ENCODE measurements at places on chromosomes 7 and 10.

GRCh38 chr7:93736668-93737369 is 153.7 kb downstream of the TFPI2 start:
- DNase-seq, result no peak

DNA sequence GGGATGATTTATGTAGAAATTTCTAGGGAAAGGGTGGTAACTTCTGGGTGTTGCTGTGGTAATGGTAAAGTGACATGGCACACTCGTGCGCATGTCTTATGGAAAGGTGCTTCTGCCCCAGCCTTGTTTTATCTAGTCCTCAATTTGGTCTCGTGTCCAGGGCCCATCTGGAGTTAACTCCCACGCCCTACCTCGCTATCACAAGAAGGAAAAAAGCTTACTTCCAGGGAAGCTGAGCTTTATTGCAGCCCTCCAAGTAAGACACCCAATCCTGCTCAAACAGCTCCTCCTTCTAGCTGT is 611.8 kb downstream of the TNS3 start:
- no peak for DNase-seq

GRCh38 chr7:22681852-22682657 is 44.9 kb upstream of the IL6 start:
- no peak for DNase-seq

DNA sequence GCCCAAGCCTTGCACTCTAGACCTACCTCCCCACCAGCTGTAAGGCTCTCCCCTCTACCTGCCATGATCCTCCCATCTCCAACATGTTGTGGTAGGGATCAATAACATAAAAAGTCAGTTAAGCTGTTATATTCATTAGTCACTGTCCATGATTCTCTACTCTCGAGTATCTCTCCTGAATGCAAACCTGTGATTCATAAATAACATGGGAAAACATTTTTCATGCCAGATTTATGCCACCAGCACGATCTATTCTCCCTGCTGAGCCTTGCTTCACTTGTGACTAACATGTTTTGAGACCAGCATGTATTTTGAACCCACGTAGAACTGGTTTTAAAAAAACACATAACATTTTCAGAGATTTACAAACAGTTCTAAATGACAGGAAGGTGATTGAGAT is 30.3 kb downstream of the TMEM168 start:
- DNase-seq, result no peak

- DNase-seq, result peak; percentile 53
Observed at GRCh38 chr10:13348216-13349017, at the start of gene SEPHS1. TSS of gene SEPHS1 (minus strand) at chr10:13348293. CDS start at chr10:13344950, 3,343 bp downstream.

DNA sequence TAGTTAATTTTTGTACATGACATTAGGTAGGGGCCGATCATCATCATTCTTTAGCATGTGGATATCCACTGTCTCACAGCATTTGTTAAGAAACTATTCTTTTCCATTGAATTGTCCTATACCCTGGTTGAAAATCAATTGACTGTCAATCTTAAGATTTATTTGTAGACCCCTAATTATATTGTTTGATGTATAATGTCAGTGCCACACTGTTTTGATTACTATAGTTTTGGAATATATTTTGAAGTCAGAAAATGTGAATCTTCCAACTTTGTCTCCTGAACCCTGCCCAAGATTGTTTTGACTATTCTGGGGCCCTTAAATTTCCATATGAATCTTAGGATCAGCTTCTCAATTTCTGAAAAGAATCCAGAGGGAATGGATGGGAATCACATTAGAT is 6.6 kb upstream of the LMTK2 start:
- DNase-seq, result no peak

DNA sequence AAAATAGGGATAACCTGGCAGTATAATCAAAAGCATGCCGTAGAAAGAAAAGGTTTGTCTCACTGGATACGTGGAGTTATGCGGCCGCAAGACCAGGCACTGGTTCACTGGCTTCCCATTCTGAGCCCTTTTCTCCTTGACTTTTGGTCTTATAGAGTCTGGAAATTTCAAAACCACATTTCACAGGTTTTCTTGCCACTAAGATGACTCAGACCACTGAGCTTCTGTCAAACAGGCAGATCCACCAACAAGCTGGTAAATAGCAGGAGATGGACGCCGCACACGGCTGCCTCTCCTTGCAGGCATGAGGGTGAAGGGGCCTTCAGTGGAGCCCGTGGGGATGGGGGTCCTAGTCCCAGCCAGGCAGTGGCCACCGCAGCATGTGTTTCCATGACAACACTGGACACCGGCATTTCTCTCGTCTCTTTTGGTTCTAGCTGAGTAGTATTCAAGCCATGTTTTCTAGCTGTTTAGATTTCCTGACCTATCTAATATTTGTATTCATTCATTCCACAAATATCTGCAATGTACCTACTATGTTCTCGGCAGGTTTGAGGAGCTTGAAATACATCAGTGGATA is 55.5 kb downstream of the KLF6 start:
- DNase-seq, result no peak

DNA sequence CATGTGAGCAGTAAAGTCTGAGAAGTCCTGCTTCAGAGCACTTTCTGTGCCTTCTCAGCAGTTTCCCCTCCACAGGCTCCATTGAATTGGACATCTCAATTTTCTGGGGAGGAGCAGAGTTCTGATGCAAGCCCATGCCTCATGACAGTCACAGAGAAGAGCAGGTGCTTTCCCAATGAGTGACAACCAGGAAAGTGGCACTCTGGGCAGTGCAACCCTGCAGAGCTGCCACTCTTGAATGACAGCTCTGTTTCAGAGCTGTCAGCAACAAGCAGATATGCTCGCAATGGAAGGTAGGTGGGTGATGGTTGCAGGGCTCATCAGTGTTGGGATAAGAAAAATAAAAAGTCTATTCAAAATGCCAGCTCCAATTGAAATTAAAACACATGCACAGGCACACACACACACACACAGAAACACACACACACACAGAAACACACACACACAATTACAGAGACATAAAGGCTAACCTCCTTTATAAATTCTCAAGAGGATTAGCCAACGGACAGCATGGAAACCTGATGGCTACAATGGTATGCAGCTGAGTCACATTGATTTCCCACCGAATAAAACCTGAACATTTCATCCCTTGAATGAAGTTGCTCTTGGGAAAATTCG is 50.5 kb downstream of the C10orf67 start:
- no peak for DNase-seq

GRCh38 chr10:11949152-11949551 is 93.5 kb downstream of the UPF2 start:
- DNase-seq, result no peak

DNA sequence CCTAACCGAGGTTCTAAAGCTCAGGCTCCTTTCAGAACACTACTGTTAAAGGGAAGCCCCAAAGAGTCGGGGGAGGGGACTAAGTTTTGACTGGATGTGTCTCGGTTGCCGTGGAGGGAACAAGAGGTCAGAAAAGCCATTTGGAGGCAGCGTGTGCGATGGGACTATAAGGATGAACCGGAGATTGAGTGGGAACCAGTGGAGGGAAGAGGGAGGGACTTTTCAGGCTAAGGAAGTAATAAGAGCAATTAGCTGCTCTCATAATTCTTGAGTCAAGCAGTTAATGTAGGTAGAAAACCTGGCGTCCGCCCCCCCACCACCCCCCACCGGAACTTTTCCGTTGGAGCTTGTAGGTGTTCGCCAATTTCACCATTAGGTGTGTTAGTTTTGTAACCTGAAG is 491 bp upstream of the AKAP9 start:
- no peak for DNase-seq

DNA sequence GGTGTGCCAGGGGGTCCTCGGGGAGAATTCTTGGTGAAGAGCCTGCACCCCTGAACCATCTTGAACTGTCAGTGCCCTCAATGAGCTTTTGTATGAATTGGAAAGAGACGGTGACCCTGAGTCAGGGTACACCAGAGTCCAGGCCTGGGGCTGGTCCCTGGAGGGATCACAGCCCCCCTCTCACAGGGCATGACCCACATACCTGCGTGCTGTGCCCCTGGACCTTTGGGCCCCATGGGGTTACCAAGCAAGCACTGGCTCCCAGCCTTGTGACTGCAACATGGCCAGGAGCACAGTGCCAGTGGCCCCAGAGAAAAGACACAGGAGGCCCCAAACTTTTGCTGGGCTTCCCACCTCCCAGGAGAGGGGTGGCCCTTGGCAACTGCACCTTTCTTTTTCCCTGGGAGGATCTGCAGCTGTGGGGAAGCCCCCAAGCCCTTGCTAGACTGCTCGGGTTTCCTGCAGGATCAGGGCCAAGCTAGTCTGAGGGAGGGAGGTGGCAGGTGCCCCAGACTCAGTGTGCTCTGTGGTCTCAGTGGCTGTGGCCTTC is 153.5 kb downstream of the ZNF248 start:
- DNase-seq, result no peak

- no peak for DNase-seq
Observed at GRCh38 chr10:51564896-51565510, 134.4 kb downstream of the CSTF2T start.

DNA sequence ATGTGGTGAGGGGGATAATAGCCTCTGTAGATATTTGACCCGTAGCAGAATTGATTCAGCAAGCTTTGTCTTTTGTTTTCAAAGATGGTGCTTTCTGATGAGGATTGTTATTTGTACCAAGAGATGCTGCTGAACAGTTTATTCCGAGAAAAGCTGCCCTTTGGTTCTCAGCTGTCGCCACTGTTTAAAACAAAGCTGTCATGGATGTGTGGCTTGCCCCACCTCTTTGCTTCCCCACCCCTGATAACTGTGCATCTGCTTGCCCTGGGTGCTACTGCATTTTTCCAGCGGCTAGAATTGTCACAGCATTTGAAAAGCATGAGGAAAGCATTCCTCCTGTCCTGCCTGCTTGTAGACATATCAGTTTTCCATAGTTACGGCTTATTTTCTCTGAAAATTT is 226.9 kb upstream of the CSTF2T start:
- no peak for DNase-seq

DNA sequence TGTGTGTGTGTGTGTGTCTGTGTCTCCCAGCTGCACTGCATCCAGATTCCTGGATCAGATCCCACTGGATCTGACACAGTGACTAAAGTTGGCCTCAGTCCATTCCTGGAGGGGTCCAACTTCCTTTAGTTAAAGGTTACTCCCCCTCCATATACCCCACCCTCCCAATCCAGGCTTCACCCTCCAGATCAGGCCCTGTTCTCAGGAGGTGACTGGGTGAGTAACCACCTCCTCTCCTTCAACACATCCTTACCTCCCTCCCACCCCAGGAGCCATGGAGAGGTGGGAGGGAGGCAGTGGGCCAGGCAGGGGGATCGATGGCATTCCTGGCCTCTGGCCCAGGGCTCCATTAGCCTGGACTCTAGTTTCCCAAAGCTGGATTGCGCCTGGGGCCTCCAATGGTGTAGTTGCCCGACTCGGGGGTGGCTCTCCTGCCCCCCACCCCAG is 11.3 kb downstream of the KCNIP2 start:
- DNase-seq, result no peak

- no peak for DNase-seq
Observed at GRCh38 chr10:115026746-115027140, 66.4 kb upstream of the ATRNL1 start.

DNA sequence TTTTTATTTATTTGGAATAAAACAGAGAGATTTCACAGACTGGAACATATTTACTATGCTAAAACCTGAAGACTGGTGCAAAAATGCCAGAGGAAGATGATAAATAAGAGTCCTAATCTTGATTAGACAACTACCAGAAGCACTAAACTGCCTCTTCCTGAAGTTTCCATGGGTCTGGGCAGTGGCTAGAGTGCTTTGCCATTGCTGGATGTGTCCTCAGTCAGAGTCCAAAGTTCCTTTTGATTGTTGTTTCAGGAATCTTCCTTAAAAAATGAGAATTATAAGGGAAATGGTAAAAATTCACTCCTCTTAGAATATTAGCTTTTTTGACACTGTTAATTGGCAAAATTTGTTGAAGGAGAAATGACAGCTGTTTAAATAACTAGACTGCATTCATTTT is 86.3 kb upstream of the AHR start:
- no peak for DNase-seq

DNA sequence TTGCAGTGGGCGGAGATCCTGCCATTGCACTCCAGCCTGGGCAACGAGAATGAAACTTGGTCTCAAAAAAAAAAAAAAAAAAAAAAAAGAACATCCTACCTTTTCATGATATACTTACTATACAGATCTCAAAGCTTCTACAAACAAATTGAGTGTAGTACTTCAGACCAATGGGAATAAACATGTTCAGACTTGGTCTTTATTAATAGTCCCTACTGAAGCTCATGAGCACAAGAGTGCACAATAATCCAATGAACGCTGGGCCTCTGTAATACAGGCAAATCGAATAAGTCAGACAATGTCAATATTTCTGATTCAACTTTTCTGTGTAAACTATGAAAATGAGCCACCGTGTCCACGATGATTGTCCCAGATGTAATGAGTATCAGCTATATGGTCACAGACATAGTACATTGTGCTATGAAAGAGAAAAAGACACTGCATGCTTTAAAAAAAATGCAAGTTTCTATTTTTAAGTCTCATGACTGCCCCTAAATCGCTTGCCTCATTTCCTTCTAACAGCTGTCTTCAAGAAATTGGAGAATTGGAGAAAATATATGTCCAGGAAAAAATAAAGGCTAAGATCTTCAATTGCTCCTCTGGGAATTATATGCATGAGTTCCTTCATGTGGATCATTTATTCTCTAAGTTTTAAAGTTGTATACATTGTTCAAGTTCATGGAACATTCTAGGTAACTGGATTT is 64.0 kb upstream of the CTTNBP2 start:
- no peak for DNase-seq

DNA sequence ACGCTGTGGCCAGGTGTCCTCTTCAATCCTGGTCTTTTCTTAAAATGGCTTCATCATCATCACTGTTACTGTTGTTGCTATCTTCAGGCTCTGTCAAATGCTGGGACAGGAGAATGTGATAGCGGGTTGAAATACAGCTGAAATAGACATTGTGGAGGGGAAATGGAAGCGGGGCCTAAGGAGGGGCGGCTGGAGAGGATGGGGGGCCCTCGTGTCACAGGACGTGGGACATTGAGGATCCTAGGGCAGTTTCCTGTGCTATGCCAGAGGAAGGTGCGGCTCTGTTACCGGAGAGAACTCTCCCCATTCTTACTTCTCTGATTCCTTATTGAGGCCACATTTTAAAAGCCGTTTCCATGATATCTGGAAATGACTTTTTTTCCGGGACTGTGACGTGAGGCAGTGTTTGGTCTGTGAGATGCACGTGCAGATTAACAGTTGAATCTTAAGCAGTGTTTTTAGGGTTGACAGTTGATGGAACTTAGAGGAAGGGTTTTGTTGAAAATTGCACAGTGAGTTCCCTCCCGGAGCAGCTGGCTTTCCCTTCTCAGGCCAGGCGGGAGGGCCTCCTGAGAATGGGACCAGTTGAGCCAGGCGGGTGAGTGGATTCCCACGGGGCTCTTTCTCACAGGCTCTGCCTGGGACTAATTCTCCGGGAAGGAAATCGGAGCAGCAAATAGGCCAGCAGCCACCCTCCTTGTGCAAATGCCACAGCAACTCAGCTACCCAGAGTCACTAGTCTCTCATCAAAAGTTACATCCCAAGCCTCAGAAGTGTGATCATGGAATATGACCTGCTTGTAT is 125.2 kb downstream of the TACC2 start:
- DNase-seq, result no peak

DNA sequence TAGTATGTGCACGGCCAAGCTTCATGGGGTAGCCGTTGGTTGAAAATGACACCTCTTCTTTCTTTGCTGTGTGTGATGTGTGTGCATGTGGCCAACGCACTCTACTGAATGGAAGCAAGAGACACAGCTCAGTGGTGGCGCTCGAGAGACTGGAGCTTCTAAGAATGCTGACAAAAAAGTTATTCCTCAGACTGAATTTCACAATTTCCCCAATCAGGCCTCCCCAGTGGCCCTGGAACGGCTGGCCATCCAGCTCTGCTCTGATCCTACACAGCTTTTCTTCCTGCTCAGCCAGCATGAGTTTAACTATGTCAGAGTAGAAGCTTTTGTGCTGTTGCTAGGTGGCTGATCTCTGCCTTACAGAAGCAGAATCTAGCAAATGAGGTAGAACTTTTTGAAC is 186.7 kb upstream of the PLXDC2 start:
- DNase-seq, result no peak

GRCh38 chr10:86489071-86489810 is 32.4 kb downstream of the WAPL start:
- no peak for DNase-seq
